Fibroblast of pulmonary artery (primary cell): ENCODE measurements at places on chromosomes 5 and 9.

GRCh38 chr9:13020146-13021040 lies 245.6 kb downstream of the LURAP1L start:
- peak; percentile 55 for DNase-seq

- DNase-seq: no peak
These were observed 36.5 kb downstream of the SYK start for GRCh38 chr9:90838098-90838497.

DNA sequence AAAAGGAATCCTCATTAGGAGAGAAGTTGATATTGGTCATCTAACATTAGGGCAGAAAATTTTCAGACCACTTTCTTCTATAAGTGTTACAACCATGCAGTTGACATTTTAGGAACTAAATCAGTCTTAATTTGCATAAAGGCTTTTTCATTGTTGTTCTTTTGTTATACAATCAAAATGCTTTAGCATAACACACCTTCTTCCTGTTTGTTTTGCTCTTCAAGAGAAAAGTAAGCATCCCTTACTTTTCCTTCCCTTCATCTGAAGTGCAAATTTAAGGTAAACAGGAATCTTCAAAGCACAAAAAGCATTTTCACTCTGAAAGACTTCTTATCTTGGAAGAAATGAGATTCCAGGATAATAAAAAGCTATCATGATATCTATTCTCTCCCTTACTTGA lies 273.6 kb downstream of the PTPRD start:
- DNase-seq: no peak

DNA sequence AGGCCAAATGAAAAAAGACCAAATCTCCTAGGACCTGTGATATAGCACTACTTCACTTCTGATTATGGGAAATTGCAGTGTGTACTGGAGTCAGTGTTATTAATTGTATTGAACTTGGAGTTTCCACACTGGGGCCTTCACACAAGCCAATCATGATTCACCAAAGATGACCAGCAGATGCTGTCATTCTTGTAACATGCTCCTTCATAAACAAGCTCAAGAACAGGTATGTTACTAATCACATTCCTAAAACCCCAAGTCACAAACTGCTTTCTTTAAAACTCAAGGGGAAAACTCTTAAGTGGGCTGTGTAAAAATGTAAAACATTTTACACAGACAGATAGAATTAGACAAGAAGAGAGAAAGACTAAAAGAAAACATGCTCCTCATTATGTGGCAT lies 5.6 kb downstream of the KLHL3 start:
- no peak for DNase-seq

- no peak for DNase-seq
These were observed 146.4 kb downstream of the GNAQ start for GRCh38 chr9:77885104-77885672.

- no peak for DNase-seq
These were observed 38.5 kb downstream of the SECISBP2 start for GRCh38 chr9:89356782-89357181.

- DNase-seq: peak; percentile 72
These were observed 22.4 kb upstream of the ANGPTL2 start for GRCh38 chr9:127144670-127145445.

GRCh38 chr5:150461231-150461630 lies 11.7 kb upstream of the RPS14 start:
- DNase-seq: no peak

DNA sequence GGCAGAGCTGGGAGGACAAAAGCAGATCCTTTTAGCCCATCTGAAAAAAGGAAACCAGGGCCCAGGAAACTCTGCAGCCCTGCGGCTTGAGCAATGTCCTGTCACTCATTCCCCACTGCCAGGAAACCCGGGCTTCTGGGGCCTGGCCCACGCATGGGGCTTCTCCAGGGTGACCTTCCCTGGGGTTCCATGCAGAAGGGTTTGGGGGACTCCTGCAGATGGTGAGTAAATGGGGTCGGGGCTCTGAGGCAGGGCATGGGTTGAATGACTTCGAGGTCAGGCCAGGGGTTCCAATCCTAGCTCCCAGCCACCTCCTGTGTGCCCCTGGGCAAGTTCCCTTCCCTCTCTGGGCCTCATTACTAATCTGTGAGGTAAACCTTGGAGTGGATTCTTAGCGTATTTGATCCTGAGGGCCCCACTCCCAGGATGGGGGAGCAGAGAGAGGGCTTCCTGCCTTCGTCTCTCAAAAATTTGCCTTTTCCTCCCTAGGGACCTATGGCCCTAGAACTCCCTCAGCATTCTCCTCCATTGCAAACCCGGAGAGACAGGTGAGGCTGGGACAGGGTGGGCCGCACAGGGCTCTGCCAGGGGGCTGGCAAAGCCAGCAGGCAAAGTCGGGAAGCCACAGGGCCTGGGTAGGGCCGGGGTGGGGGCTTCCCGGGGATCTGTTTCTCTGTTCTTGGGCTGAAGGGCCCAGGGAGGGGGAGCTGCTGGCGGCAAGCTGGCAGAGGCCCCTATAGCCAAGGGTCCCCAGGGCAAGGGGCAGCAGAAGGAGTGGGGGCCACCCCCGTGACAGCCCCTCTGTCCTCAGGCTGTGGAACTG lies 25.8 kb downstream of the ADGRD2 start:
- no peak for DNase-seq

DNA sequence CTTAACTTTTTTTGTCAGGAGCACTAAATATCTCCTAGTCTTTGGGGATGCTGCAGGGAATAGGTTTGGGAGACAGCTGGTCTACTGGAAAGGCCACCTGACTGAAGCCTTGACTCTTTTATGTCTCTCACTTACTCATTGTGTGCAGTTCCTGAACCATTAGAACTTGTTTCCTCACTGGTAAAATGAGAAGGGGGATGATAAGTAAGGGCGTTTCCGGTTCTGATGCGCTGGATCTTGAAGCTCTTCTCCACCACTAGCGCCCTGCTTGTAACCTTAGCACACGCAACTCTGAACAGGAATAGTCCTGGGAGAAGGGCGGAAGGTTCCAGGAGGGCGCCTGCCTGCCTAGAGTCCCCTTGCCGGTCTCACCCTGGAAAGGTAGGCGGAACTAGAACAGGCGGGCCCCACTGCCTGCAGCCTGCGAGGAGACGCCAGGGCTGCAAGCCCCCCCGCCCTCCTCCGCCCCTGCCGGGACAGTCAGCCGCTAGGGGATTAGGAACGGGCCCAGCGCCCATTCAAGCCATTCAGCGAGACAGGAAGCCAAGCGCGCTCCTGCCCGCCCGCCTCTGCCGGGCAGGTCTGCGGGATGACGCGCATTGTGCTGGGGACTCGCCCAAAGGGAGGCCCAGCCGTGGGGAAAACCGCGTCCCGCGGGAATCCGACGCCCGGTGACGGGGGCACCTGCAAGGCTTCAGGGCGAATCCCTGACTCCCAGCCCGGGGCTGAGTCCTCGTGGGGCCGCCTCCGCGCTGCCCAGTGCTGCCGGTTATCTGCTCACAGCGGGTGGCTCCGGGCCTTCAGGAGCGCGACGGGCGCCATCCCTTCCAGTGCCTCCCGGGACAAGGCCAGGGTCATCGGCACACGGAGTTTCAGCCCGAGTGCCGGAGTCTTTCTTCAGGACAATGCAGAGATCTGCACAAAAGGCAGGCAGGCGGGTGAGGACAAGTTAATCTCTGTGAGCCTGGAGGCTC lies 44.0 kb upstream of the XPA start:
- peak; percentile 62 for DNase-seq

GRCh38 chr5:123752552-123753179 lies 240.7 kb downstream of the CSNK1G3 start:
- peak; percentile 73 for DNase-seq

DNA sequence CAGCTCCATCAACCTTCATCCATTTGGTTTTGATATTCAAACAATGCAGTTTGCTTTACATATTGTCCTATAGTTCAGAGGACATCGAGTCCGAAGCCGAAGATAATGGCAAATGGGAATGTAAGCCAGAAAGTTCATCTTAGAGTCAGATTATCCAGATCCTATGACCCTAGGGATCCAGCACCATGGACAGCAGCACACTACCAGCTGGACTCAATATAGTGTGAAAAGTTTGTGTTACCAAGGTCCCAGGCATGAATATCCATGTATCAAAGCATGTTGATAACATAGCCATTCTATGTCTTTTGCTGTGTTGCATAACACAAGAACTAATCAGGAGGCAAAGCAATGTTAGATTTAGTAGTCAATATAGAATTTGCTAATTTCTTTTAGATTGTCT lies 46.3 kb downstream of the FSTL4 start:
- DNase-seq: peak; percentile 45
